ENCODE measurements at places on chromosomes 7 and 10. TPM values are rescaled to one million over a fixed set of nuclear protein-coding genes. Genes with fewer than 3 reads are reported as not detected.

The VPS26A gene
- total RNA-seq = 143 TPM

The H2BK1 gene
- not detected for total RNA-seq

The OPN1SW gene
- total RNA-seq = not detected

The CREB3L2 gene
- 123 TPM for total RNA-seq

The HBP1 gene
- total RNA-seq = 24.2 TPM

The NACAD gene
- 1.0 TPM for total RNA-seq

The NEURL1 gene
- total RNA-seq = 0.91 TPM

The LRRC17 gene
- 0.39 TPM for total RNA-seq

The SPDYE6 gene
- total RNA-seq = not detected

The MACC1 gene
- 96.7 TPM for total RNA-seq

The ELN gene
- not detected for total RNA-seq

DNA sequence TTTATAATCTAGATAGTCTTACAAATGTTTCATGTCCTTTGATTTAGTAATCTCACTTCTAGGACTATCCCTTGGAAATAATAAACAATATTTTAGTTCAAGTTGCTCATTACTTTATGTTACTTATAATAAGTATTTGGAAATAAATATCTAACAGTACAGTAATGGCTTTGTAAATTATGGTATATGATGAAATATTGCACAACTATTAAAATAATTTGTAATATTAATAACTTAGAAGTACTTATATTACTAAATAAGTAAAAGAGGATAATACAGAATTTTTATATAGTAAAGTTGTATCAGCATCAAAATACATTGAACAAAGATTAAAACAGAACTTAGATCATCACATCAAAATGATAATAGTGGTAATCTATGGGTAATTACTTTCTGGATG, 41.1 kb downstream of the SP4 start:
- DNase-seq = no peak
- H3K27ac ChIP-seq = no peak overlapping the region
- H3K36me3 ChIP-seq = no peaks in the 10 kb centered on the region

DNA sequence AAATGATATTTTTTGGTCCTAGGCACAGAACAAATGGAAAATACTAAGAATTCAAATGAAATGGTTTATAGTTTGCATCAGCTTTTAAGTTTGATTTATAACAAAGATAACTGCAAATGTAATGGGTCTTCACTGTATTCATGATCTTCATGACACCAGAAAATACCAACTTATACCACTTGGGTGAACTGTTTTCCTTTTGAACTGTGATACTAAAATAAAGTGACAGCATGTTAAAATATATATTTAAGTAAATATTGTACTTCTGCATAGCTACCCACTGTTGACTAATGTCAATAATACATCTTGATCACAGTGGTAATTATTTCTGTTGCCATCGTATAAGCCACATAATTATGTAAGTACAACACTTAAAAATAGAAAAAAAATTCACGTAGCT, 442.0 kb upstream of the ANKRD30A start:
- H3K36me3 ChIP-seq = no peaks in the 10 kb centered on the region
- no peak overlapping the region for H3K27ac ChIP-seq
- no peaks in the 10 kb centered on the region for H3K27me3 ChIP-seq
- no peak overlapping the region for H3K4me3 ChIP-seq
- peaks cover 12% of the 10 kb centered on the region for H3K4me1 ChIP-seq
- no peak for DNase-seq

- H3K4me1 ChIP-seq = 0 out of 2 replicates have a peak, but pooled peaks cover 6% of the 10 kb centered on the region
- H3K27me3 ChIP-seq = no peaks in the 10 kb centered on the region
- H3K4me3 ChIP-seq = peak overlapping the region; percentile 89
- peak; percentile 41 for DNase-seq
- peak overlapping the region; percentile 81 for H3K27ac ChIP-seq
- H3K36me3 ChIP-seq = no peaks in the 10 kb centered on the region
These were observed 825 bp downstream of the RAB11FIP2 start for GRCh38 chr10:118045837-118046394.

DNA sequence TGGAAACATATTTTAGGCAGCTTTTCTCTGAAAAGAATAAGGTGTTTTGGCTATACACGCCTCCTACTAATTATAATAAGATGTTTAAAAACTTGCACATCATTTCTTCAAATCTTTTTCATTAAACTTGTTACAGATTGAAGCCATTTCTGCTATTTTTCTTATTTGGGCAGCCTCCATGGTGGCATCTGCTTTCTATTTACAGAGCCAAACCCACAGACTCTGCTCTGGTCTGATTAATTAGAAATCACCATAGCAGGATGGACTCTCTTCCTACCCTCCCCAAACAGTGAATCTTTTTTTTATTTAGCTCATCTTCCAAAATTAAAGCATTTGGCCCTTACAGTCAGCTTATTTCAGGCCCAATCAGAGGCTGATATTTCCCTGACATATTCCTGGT, 85.7 kb upstream of the AOAH start:
- no peak overlapping the region for H3K4me3 ChIP-seq
- peaks cover 9% of the 10 kb centered on the region for H3K4me1 ChIP-seq
- no peak overlapping the region for H3K27ac ChIP-seq
- no peaks in the 10 kb centered on the region for H3K27me3 ChIP-seq
- H3K36me3 ChIP-seq = no peaks in the 10 kb centered on the region

GRCh38 chr7:132494474-132494873, 81.8 kb downstream of the PLXNA4 start:
- no peaks in the 10 kb centered on the region for H3K36me3 ChIP-seq
- no peak for DNase-seq
- no peaks in the 10 kb centered on the region for H3K4me1 ChIP-seq
- H3K27ac ChIP-seq = no peak overlapping the region
- H3K4me3 ChIP-seq = no peak overlapping the region

- no peak for DNase-seq
- no peaks in the 10 kb centered on the region for H3K27me3 ChIP-seq
- no peaks in the 10 kb centered on the region for H3K36me3 ChIP-seq
These were observed 27.2 kb upstream of the JMJD1C start for GRCh38 chr10:63493004-63493403.

DNA sequence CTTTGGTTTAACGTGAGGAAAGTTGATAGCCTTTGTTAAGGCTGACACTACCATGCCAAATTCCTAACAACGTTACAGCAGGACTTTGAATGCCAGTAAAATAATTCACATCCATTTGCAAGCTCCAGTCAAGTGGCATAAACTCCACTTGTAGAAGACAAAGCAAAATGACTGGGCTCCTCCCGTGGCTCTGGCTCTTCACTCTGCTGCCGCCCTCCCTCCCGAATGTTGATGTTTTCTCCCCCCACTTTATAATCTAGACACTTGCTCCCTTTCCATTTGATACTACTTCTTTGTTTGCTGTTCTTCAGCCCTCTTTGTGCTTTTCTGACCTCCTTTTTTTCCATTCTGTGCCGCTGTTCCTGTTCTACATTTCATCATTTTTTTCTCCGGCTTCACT, 22.8 kb upstream of the ITGB8 start:
- no peak overlapping the region for H3K27ac ChIP-seq
- H3K36me3 ChIP-seq = no peaks in the 10 kb centered on the region
- no peak for DNase-seq

GRCh38 chr10:88379575-88379974, 203.5 kb downstream of the RNLS start:
- H3K36me3 ChIP-seq = no peaks in the 10 kb centered on the region
- H3K4me1 ChIP-seq = no peaks in the 10 kb centered on the region
- no peak overlapping the region for H3K4me3 ChIP-seq
- no peak overlapping the region for H3K27ac ChIP-seq

- H3K27ac ChIP-seq = no peak overlapping the region
- H3K4me3 ChIP-seq = no peak overlapping the region
- H3K27me3 ChIP-seq = no peaks in the 10 kb centered on the region
- peaks cover 3% of the 10 kb centered on the region for H3K36me3 ChIP-seq
- H3K4me1 ChIP-seq = no peaks in the 10 kb centered on the region
These were observed 41.5 kb downstream of the AHR start for GRCh38 chr7:17339952-17340351.

- no peaks in the 10 kb centered on the region for H3K27me3 ChIP-seq
- no peak for DNase-seq
- no peaks in the 10 kb centered on the region for H3K36me3 ChIP-seq
These were observed 99.3 kb upstream of the CPXM2 start for GRCh38 chr10:123990889-123991288.

DNA sequence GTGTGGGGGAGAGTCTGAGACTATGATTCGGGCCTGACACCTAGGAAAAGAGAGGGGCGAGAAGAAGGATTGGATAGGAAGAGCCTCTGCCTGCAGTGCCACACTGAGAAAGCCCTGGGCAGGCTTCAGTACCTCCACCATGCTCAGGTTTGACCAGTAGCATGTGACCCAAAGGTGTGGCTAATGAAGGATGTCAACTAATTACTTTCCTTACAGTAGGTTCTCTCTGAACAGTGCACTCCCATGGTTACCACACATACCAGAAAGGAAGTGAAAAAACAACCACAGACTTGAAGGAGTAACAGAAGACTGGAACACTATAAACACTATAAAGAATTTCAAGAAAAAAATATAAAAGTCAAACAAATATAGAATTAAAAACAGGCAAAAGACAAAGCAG, 46.2 kb downstream of the SEM1 start:
- no peak overlapping the region for H3K27ac ChIP-seq
- DNase-seq = no peak
- no peaks in the 10 kb centered on the region for H3K36me3 ChIP-seq
- H3K4me3 ChIP-seq = no peak overlapping the region

DNA sequence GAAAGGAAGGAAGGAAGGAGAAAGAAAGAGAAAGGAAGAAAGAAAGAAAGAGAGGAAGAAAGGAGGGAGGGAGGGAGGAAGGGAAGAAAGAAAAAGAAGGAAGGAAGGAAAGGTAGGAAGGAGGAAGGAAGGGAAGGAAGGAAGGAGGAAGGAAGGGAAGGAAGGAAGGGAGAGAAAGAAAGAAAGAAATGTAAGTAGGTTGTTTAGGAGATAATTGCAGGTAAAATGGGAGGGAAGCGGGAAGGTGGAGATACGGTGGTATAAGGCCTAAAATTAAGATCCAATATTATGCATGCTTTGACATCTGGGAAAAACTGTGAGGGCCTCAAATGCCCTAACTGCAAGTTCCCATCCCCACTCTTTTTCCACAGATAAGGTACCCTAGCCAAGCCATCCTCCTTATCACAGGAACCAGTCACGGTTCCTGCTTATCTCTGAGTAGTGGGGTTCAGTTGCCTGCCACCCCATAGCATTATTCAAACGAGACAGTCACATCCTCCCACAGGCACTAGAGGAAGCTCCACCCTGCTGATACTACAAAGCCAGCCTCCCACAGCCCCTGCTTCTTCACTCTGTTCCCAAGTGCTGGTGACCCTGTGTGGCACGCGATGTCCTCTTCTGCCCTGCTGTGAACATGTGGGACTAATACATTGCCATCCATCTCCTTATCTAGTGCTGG, 28.7 kb downstream of the ST8SIA6 start:
- H3K27me3 ChIP-seq = no peaks in the 10 kb centered on the region
- peaks cover 3% of the 10 kb centered on the region for H3K4me1 ChIP-seq
- DNase-seq = no peak

- H3K27me3 ChIP-seq = no peaks in the 10 kb centered on the region
- DNase-seq = no peak
- no peak overlapping the region for H3K4me3 ChIP-seq
These were observed 1.9 kb downstream of the PON1 start for GRCh38 chr7:95322396-95322795.

DNA sequence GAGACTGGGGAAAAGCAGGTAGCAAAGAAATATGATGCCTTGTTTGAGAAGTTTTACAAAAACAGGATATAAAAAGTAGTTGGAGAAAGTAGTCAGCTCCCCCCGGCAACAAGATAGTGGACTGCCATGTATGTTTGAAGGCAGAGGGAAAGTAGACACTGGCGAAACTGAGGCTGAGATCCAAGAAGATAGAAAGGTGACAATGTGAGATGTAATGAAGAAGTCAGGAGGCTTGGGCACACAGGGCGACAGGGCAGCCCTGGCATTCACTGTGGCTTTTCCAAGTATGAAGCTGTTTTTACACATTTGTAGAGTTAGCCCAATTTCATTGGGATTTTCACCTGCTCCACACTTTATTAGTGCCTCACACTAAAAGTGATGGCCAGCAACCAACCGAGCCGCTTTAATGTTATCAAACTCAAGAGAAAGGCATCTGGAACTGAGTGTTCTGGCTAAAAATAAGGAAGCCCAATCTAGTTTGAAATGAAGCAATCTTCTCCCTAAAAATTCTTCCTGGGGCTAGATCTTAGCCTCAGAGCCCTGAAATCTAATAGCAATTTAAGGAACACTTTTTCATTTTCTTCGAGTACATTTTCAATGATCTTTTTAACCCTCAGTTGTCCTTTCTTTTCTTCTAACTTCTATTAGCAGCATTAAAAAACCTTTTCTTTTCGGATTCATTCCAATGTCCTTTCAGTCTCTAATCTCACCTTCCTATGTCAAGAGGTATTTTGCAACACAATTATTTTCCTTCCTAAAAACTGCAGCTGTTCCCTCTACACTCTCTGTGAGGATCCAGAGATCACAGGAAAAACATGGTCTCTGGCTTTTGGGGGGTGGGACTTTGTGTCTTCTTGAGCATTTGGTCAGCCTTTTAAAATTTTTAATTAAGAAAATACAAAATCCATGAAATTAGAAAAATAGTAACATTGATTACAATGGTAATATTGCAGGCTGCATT, 108.0 kb downstream of the RNLS start:
- H3K4me3 ChIP-seq = no peak overlapping the region
- H3K36me3 ChIP-seq = no peaks in the 10 kb centered on the region
- H3K27me3 ChIP-seq = no peaks in the 10 kb centered on the region

DNA sequence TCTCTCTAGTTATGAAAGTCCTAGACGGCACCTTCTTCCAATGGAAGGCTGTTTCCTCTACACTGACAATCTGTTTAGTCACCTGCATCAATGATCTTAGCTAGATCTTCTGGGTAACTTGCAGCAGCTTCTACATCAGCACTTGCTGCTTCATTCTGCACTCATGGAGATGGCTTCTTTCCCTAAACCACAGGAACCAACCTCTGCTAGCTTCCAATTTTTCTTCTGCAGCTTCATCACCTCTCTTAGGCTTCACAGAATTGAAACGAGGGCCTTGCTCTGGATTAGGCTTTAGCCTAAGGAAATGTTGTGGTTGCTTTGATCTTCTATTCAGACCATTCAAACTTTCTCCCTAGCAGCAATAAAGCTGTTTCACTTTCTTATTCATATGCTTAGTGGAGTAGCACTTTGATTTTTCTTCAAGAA, 24.6 kb downstream of the NAMPT start:
- H3K4me1 ChIP-seq = no peaks in the 10 kb centered on the region
- peaks cover 2% of the 10 kb centered on the region for H3K36me3 ChIP-seq
- no peak overlapping the region for H3K27ac ChIP-seq
- no peak overlapping the region for H3K4me3 ChIP-seq

DNA sequence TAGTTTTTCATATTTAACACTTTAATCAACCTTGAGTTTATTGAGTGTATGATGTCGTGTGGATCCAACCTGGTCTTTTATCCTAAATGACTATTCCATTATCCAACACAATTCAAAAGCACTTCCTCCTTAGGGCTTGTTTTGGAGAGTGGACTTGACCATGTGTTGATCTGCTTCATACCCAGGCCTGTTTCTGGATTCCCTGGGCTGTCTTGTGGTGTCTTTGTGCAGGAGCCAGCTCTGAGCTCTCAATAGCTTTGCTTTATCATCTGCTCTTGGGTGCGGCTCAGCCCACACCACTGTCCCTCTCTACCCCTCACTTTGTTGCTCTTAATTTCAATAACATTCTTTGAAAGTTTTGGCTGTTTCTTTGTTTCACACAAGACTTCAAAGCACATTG, 70.9 kb upstream of the CHST15 start:
- H3K27ac ChIP-seq = no peak overlapping the region
- H3K4me1 ChIP-seq = no peaks in the 10 kb centered on the region
- H3K4me3 ChIP-seq = no peak overlapping the region
- no peaks in the 10 kb centered on the region for H3K36me3 ChIP-seq
- no peaks in the 10 kb centered on the region for H3K27me3 ChIP-seq

- H3K4me1 ChIP-seq = 0 out of 2 replicates have a peak, but pooled peaks cover 6% of the 10 kb centered on the region
- no peak for DNase-seq
- peaks cover 1% of the 10 kb centered on the region for H3K27me3 ChIP-seq
- no peak overlapping the region for H3K4me3 ChIP-seq
These were observed 1.7 kb downstream of the NPTX2 start for GRCh38 chr7:98618786-98619185.
